Activated CD4-positive, alpha-beta T cell treated with anti-CD3 and anti-CD28 coated beads for 36 hours (primary cell): ENCODE measurements at places on chromosomes 7 and 10. TPM values are rescaled to one million over a fixed set of nuclear protein-coding genes. Genes with fewer than 3 reads are reported as not detected.

PTN gene
- total RNA-seq: not detected

C10orf67 gene
- 0.16 TPM for total RNA-seq

MRLN gene
- total RNA-seq: not detected

NCF1 gene
- 0.78 TPM for total RNA-seq

MARVELD1 gene
- total RNA-seq: 1.8 TPM

RTKN2 gene
- 4.8 TPM for total RNA-seq

ZNF107 gene
- total RNA-seq: 19.7 TPM

CALY gene
- total RNA-seq: not detected

OIT3 gene
- not detected for total RNA-seq
